ENCODE measurements at places on chromosomes 1 and 21. TPM values are rescaled to one million over a fixed set of nuclear protein-coding genes. Genes with fewer than 3 reads are reported as not detected.

GRCh38 chr1:1861339-1861730 lies 29.6 kb downstream of the GNB1 start:
- no peak for DNase-seq

GRCh38 chr1:19307794-19308508 lies 4.0 kb downstream of the AKR7A2 start:
- DNase-seq, result no peak

- DNase-seq, result no peak
Observed at GRCh38 chr1:56627019-56627635, 18.0 kb upstream of the PRKAA2 start.

DNA sequence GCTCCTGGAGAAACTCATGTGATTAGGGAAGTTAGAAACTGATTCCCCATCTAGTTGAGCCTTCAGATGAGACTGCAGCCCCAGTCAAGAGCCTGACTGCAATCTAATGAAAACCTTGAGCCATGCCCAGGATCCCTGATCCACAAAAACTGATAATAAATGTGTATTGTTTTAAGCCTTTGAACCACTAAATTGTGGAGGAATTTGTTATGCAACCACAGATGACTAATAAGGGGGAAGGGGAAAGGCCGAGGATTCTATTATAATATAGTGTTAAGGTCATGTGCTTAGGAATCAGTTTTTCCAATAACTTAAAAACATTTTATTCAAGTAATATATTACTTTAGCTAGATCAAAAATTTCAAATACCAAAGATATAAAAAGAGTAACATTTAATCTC lies 52.8 kb upstream of the USP25 start:
- DNase-seq, result no peak

S100A7 gene
- not detected for total RNA-seq

- peak; percentile 87 for DNase-seq
Observed at GRCh38 chr1:4931486-4931885, 277.1 kb downstream of the AJAP1 start.

OR2L3 gene
- total RNA-seq, result 1.9 TPM

GRCh38 chr1:152029144-152029928 lies 7.5 kb downstream of the S100A11 start:
- no peak for DNase-seq

CYP4A11 gene
- total RNA-seq, result 0.36 TPM

SLC5A9 gene
- not detected for total RNA-seq

GRCh38 chr1:177629526-177629925 lies 340.3 kb downstream of the SEC16B start:
- no peak for DNase-seq

GRCh38 chr1:64595871-64596515 lies 126.1 kb downstream of the CACHD1 start:
- DNase-seq, result no peak

DNA sequence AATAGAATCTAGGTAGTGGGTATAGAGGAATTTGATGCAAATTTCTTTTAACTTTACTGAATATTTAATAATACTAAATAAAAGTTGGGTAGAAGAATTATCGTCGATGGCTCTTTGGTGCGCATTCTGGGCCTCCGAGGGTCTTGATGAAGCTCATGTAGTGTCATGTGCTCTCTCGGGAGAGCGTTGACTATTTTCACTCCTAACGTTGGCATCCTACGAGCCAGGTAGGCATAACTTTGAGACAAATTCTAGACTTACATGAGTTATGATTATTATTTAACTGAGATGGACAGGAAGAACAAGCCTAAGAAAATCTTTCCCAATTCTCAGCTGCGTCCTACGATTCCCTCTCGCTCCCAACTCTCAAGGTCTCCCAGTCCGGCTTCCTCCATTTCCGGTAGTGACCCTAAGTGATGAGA lies 550 bp upstream of the PCAT6 start:
- DNase-seq, result no peak

DNA sequence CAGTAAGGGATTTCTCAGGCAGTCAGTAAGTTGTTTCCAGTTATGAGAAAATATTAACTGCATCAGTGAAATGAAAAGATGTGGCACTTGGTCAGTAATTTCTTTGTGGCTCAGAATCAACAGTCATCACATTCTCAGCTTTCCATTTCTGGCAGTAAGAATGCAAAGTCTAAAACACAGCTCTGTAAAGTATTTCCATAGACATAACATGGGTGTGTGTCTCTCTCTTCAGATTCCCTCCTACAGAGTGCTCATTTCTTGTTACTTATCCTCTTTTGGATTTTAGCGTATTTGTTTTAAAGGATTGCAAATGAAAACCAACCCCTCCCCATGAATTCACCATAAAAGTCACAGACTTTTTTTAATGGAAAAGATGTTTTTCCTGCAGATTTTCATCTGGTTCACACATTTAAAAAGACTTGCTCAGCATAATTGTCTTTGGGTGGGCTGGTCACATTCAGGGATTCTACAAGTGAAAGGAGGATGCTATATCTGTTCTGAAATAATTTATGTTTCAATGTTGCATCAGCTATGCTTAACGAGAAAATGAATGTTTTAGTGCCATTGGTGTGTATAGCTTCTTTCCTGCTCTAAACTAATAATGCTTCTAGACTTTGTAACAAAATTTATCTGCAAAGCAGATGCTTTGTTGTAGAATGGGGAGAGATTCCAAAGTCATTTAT lies 34.6 kb upstream of the CD55 start:
- DNase-seq, result no peak

Measured in cerebellum (tissue), 4 donors.